Activated T-cell treated with anti-CD3 and anti-CD28 coated beads, Interleukin-2, amount 50 U/mL, for 72 hours (primary cell): ENCODE measurements at places on chromosomes 16 and 17. TPM values are rescaled to one million over a fixed set of nuclear protein-coding genes. Genes with fewer than 3 reads are reported as not detected.

Gene RHOT1
- total RNA-seq = 29.9 TPM

Gene KRT31
- total RNA-seq = not detected

Gene LPO
- 0.12 TPM for total RNA-seq

Gene CCL7
- not detected for total RNA-seq

GRCh38 chr17:44587339-44587738 is 30.1 kb downstream of the FZD2 start:
- DNase-seq = no peak
- no peaks in the 10 kb centered on the region for H3K4me1 ChIP-seq
- no peaks in the 10 kb centered on the region for H3K36me3 ChIP-seq
- H3K27me3 ChIP-seq = no peaks in the 10 kb centered on the region
- no peak overlapping the region for H3K4me3 ChIP-seq
- H3K27ac ChIP-seq = no peak overlapping the region

DNA sequence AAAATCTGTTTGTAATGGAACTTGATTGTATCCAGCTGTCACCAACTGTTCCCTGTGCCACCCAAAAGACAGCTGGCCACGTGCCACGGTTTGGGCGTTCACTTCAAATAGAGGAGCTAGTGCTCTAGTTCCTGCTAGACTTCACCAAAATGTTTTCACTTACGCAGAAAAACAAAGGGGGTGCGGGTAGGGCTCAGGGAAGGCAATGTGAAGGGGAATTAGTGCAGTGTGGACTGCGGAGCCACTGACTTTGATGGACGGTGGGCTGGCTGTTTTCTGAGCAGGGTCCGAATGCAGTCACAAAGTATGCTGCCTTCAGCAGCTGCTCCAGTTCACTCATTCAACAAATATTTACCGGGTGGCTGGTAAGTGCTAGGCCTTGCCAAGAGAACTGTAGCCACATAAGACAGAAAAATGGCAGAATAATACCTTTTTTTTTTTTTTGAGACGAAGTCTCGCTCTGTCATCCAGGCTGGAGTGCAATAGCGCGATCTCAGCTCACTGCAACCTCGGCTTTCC is 7.6 kb upstream of the CYTH1 start:
- no peaks in the 10 kb centered on the region for H3K27me3 ChIP-seq
- H3K4me1 ChIP-seq = peaks cover 59% of the 10 kb centered on the region
- DNase-seq = no peak
- H3K4me3 ChIP-seq = peak overlapping the region; percentile 59
- H3K27ac ChIP-seq = peak overlapping the region; percentile 69

GRCh38 chr17:67107811-67108775 is 63.7 kb downstream of the CACNG1 start:
- H3K36me3 ChIP-seq = peaks cover 11% of the 10 kb centered on the region
- no peak overlapping the region for H3K27ac ChIP-seq
- DNase-seq = no peak

DNA sequence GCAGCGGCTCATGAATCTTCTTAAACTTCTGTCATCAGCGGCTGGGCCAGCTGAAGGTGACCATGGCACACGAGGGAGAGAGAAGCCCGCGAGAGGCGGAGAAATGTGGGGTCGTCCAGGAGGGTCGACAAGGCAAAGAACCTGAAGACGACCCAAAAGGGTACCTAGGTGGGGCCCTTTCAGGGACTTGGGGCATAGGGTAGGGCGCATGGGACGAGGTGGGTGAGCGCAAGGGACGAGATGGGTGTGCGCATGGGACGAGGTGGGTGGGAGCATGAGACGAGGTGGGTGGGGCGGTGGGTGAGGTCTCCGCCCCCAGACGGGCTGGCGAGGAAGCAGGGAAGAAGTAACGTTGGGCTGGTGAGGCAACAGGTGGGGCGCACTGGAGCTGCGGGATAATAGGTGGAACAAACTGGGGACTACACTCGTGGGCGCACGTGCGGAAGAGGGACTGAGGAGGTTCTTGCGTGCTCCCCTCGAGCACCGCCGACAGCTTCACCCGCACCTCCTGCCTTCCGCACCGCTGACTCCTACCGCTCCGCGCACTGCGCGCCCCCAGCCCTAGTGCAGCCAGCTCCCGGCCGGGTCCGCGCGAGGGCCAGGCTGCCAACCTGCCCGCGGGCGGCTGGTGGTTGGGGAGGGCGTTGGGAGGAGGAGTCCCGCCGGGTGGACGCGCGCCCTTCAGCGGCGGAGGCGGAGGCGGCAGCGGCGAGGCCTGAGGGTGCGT is 23.2 kb upstream of the CRYM start:
- H3K4me1 ChIP-seq = peaks cover 29% of the 10 kb centered on the region
- DNase-seq = peak; percentile 59
- peaks cover 2% of the 10 kb centered on the region for H3K36me3 ChIP-seq
- peaks cover 59% of the 10 kb centered on the region for H3K27me3 ChIP-seq
- H3K4me3 ChIP-seq = peak overlapping the region; percentile 88
- H3K27ac ChIP-seq = peak overlapping the region; percentile 48

DNA sequence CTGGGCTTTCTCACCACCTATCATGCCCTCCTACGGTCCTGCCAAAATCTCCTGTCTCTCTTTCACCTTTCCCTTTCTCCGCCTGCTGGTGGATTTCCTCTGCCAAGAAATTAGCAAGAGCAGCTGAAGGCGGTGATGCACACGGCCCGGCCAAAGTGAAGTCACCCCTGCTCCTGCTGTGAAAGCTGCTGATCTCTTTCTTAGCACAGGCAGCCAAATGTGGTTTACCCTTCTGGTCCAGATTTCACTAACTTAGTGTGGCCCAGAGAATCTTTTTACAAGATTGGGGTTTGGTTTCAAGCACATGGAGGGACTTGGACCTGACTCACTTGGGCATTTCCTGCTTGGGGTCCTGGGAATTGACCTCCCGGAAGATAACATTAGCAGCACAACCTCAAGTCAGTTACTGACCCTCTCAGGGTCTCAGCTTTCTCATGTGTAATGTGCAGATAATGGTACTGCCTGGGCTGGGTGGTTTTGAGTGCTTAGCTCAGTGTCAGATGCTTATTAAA is 155.7 kb downstream of the SOCS1 start:
- H3K4me3 ChIP-seq = peak overlapping the region; percentile 71
- peak overlapping the region; percentile 82 for H3K27ac ChIP-seq
- peaks cover 99% of the 10 kb centered on the region for H3K4me1 ChIP-seq
- H3K36me3 ChIP-seq = peaks cover 4% of the 10 kb centered on the region
- peak; percentile 83 for DNase-seq

- no peak overlapping the region for H3K27ac ChIP-seq
- H3K27me3 ChIP-seq = no peaks in the 10 kb centered on the region
- peaks cover 16% of the 10 kb centered on the region for H3K4me1 ChIP-seq
- no peak overlapping the region for H3K4me3 ChIP-seq
- DNase-seq = no peak
- peaks cover 3% of the 10 kb centered on the region for H3K36me3 ChIP-seq
These were observed 10.5 kb downstream of the NUDT16L1 start for GRCh38 chr16:4703906-4704305.

DNA sequence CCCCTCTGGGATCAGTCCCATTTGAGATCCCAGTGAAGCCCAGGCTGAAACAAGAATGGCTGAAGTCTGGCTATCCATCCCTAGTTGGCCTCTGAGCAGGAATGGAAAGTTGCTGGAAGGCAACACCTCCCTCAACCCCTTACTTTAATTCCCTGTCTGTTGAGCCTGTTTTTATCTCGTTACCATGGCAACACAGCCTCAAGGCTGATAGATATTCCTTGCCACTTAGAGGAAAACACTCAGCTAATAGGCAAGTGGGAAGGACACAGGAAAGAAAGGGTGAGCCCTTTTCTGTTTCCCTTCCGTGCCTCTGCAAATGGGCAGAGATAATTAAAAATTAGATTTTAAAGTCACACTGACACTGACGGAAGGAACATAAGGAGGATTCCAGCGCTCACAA is 75.5 kb upstream of the CLEC3A start:
- H3K36me3 ChIP-seq = no peaks in the 10 kb centered on the region
- no peaks in the 10 kb centered on the region for H3K4me1 ChIP-seq
- peaks cover 8% of the 10 kb centered on the region for H3K27me3 ChIP-seq
- DNase-seq = no peak
- H3K27ac ChIP-seq = no peak overlapping the region

DNA sequence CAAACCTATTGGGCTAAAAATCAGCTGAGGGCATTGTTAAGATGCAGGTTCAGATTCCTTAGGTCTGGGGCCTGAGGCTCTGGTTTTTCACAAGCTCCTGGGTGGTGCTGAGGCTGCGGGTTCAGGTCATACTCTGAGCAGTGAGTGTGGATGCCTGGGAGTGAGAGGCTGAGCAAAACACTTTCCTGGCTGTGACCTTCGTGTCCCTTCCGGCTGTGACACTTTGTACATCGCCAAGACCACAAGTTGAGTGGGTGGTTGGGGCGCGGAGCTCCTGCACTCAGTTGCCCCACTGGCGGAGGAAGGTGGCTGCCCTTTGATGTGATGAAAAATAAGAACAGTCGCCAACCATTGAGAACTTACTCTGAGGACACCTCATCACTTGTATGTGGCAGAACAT is 24.8 kb downstream of the CCR7 start:
- H3K27me3 ChIP-seq = no peaks in the 10 kb centered on the region
- H3K27ac ChIP-seq = peak overlapping the region; percentile 92
- peak; percentile 83 for DNase-seq
- peaks cover 5% of the 10 kb centered on the region for H3K36me3 ChIP-seq
- H3K4me1 ChIP-seq = peaks cover 92% of the 10 kb centered on the region

DNA sequence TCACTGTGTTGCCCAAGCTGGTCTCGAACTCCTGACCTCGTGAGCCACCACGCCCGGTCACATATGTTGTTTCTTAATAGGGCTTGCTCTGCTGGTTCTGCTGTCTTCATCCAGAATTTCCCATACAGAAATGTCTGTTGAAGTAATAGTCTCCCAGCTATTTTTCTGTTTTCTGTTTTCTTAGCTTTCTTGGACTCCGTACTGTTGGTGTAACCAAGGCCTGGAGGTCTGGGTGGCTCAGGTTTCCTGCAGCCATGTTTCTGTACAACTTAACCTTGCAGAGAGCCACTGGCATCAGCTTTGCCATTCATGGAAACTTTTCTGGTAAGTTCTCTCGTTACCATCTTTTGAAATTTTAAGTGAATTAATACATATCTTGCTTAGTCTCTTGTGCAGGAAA is 2.8 kb downstream of the SF3B3 start:
- H3K4me1 ChIP-seq = peaks cover 69% of the 10 kb centered on the region
- H3K4me3 ChIP-seq = peak overlapping the region; percentile 98
- H3K36me3 ChIP-seq = peaks cover 27% of the 10 kb centered on the region

DNA sequence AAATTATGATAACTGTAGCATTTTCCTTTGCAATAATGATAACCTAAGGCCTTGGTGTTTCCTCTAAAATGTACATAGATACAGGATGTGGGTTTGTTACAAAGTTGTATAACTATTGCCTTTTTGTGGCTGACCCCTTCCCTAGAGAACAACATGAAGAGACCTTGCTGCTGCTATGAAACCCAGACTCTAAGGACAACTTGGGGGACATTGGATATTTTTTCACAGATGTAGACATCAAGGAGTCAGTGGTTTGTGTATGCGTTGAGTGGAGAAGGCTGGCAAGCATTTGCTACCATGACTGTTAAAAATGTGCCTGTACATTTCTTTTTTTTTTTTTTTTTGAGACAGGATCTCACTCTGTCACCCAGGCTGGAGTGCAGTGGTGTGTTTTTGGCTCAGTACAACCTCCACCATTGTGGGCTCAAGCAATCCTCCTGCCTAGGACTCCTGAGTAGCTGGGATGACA is 12.3 kb downstream of the HMOX2 start:
- no peaks in the 10 kb centered on the region for H3K27me3 ChIP-seq
- H3K4me3 ChIP-seq = peak overlapping the region; percentile 75
- DNase-seq = no peak
- peaks cover 6% of the 10 kb centered on the region for H3K36me3 ChIP-seq

GRCh38 chr16:85838381-85838780 is 38.9 kb downstream of the COX4I1 start:
- H3K27ac ChIP-seq = no peak overlapping the region
- DNase-seq = no peak
- H3K4me3 ChIP-seq = no peak overlapping the region

DNA sequence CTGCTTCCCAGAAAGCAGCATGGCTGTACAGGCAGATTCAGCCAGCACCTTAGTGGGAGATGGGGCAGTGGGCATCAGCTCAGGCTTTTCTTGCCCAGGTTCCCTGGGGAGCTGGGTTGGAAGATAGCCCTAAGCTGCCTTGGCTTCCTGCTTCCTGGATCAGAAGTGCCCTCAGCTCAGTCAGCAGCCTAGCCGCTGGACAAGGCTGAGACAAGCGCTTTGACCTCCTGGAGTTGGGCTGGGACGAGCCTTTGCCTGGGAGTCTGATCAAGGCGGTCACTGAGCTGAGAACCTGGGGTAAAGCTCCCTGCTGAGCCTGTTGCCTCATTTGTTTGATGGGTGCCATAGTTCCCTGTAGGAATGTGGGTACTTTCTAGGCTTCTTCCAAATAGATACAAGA is 190.0 kb downstream of the RAB11FIP4 start:
- no peaks in the 10 kb centered on the region for H3K36me3 ChIP-seq
- no peak overlapping the region for H3K4me3 ChIP-seq
- peaks cover 10% of the 10 kb centered on the region for H3K4me1 ChIP-seq
- no peaks in the 10 kb centered on the region for H3K27me3 ChIP-seq

GRCh38 chr16:2058420-2058819 is 10.6 kb downstream of the TSC2 start:
- peaks cover 3% of the 10 kb centered on the region for H3K36me3 ChIP-seq
- H3K27me3 ChIP-seq = no peaks in the 10 kb centered on the region
- no peaks in the 10 kb centered on the region for H3K4me1 ChIP-seq
- no peak overlapping the region for H3K4me3 ChIP-seq
- no peak for DNase-seq

DNA sequence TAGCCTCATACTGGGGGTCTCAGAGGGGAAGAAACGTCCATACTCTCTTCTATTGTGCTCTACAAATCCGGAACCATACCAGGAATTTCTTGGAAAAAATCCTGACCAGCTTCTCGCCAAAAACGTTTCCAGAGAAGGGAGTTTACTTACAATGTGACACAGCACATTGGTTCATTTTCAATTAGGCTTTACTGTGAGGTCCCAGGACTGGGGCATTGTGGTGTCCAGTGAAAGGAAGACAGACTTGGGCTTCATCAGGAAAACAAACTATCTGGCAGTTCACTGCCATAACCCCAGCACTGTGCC is 14.7 kb downstream of the MPP2 start:
- peaks cover 5% of the 10 kb centered on the region for H3K27me3 ChIP-seq
- H3K36me3 ChIP-seq = no peaks in the 10 kb centered on the region
- no peak overlapping the region for H3K27ac ChIP-seq
- no peak for DNase-seq

DNA sequence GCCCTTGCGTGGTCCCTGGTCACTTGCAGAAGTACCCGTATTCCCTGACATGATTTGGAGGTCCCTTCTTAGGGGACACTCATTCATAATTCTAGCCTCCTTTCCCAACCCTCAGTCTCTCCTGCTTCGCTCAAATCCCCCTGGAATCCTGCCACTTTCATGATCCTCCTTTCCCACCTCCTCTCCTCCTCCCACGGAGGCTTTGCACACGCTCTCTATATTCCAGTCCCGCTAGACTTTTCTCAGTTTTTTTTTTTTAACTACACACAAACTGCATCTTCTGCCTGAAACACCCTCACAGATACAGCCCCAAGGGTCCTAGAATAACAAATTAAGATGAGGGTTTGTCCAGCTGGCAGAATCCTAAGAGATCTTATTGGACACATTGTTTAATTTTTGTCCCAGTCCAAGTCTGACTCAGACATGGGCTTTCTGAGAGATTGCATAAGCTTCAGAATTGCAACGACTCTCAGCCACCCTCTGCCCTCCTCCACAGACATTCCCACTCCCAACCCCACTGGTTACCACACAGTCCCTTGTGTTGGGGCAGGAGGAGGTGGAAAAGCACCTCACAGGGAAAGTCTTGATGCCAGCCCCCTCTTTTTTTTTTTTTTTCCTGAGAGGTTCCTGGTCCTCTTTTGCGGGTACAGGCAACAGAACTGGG is 739.5 kb upstream of the EEF2KMT start:
- H3K27me3 ChIP-seq = no peaks in the 10 kb centered on the region
- H3K4me1 ChIP-seq = no peaks in the 10 kb centered on the region
- peaks cover 2% of the 10 kb centered on the region for H3K36me3 ChIP-seq
- no peak overlapping the region for H3K27ac ChIP-seq
